Heart left ventricle (tissue), 16 donors: ENCODE measurements at places on chromosomes 7 and 10. TPM values are rescaled to one million over a fixed set of nuclear protein-coding genes. Genes with fewer than 3 reads are reported as not detected.
A peak's percentile ranks its signal among the peaks of the same experiment; 100 is the strongest.

- DNase-seq: no peak
Observed at GRCh38 chr10:48377751-48378530, 71.5 kb downstream of the MAPK8 start.

DNA sequence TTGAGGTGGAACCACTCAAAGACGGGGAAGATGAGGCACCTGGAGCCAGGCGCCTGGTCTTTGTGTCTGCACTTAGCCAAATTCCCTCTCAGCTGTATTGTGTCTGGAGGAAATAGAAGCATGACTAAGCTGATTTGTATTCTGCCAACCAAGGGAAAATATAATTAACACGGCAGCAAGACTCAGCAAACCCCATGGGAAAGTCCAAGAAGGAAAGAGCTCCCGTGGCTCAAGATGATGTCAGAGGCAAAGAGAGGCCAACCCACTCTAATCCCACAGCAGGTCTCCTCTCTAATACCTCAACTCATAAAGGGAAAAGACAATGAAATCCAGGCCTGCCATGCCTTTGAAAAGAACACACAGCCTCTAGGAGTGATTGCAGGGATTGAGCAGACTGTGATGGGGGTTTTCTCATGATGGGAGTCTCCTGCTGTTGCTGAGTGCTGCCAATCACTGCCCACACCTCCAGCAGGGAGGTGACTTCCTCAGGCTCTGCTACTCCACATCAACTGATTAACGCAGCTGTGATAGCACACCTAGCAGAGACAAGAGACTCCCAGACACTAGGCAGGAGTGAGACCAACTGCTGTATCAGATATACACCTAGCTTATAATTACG, 255.5 kb upstream of the C7orf33 start:
- DNase-seq: no peak

DNA sequence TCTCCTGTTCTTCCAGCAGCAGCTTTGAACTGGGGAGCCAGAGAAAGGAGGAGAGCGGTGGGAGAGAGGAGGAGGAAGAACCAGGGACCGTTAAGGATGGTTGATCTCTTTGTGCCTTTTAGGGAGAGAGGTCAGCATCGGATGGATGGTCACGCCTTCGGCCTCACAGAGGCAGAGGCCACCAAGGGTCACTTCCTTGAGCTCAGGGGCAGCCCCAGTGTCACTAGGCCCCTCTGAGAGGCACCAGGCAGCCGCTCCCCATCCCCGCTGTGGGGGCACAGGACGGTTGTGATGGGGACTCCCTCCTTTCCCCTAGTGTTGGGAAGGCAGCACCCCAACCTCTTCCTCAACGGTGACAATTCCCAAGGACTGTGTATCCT, 121.4 kb downstream of the DNAJB6 start:
- DNase-seq: no peak

DNA sequence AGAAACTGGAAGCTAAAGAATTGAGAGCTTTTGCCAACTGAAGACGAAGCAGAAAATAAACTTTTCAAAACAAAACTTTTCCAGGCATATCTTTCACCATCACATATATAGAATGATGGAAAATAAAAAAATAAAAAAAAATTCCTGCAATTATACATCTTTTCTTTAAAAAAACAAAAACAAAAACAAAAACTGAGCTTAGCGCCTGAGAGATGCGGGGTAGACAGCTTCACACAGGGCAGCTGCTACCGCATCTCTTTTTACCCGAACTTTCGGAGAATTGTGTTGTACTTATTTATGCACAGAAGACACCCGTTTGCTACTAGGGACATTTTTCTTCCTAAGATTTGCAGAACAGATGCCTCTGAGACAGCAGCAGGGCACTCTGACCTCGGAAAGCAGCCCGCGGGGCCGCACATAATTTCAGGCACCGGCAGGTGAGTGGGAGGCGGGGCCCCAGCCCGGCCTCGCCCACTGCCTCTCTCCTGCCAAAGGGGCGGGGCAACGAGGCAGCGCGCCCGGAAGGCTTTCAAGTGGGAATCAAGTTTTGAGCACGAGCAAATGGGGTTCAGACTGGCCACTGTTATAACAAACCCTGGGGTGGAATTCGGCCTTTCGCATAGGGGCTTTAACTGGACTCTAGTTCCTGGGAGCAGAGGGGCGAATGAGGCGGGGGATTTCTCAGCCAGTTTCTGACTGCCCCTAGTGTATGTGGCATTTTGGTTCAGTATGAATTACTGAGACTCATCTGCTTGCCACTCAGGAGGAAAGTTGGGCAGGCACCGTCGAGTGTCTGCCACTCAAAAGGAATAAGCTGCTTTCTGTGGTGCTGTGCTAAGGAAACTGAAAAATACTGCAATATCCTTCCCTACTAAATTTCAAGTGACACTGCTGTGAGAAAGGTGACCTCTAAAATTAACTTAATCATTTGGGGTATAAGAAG, 18.5 kb upstream of the FAM133B start:
- DNase-seq: no peak

- no peak for DNase-seq
Observed at GRCh38 chr10:70692043-70692603, 19.8 kb downstream of the ADAMTS14 start.

- no peak for DNase-seq
Observed at GRCh38 chr10:77319557-77319956, 318.1 kb downstream of the KCNMA1 start.

DNA sequence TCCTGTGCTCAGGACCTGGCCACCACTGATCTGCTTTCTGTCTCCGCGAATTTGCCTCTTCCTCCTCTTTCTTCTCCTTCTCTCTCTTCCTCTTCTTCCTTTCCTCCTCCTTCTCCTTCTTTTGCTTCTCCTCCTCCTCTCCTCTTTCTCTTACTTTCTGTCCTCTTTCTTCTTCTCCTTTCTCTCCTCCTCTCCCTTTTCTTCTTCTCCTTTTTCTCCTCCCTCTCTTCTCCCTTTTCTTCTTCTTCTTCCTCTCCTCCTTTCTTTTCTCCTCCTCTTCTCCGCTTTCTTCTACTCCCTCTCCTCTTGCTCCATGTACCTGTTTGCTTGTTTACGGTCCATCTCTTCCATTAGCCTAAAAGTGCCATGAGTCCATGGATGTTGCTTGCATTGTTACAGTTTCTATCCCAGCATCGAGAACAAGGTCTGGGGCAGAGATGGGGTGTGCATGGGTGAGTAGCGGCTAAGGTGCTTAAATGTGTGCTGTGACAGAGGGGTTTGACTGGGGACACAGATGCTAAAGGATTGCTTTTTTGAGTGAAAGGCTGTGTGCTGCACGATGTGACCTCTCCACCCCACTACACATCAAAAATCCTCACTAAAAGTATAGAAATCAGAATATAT, 7.7 kb downstream of the SH2D4B start:
- no peak for DNase-seq

- no peak for DNase-seq
Observed at GRCh38 chr7:94127026-94127425, 122.9 kb upstream of the BET1 start.

- no peak for DNase-seq
Observed at GRCh38 chr10:9158675-9159074, 1104.2 kb downstream of the GATA3 start.

- peak; percentile 79 for DNase-seq
Observed at GRCh38 chr7:105678811-105679495, 97.7 kb upstream of the EFCAB10 start.

GRCh38 chr10:61153771-61154170, 209.8 kb upstream of the RHOBTB1 start:
- no peak for DNase-seq

GRCh38 chr10:18649364-18649959, 1.9 kb downstream of the NSUN6 start:
- no peak for DNase-seq

- no peak for DNase-seq
Observed at GRCh38 chr7:122790591-122790990, 87.9 kb upstream of the RNF148 start.

- DNase-seq: no peak
Observed at GRCh38 chr10:74292871-74293427, 141.9 kb downstream of the ADK start.

DNA sequence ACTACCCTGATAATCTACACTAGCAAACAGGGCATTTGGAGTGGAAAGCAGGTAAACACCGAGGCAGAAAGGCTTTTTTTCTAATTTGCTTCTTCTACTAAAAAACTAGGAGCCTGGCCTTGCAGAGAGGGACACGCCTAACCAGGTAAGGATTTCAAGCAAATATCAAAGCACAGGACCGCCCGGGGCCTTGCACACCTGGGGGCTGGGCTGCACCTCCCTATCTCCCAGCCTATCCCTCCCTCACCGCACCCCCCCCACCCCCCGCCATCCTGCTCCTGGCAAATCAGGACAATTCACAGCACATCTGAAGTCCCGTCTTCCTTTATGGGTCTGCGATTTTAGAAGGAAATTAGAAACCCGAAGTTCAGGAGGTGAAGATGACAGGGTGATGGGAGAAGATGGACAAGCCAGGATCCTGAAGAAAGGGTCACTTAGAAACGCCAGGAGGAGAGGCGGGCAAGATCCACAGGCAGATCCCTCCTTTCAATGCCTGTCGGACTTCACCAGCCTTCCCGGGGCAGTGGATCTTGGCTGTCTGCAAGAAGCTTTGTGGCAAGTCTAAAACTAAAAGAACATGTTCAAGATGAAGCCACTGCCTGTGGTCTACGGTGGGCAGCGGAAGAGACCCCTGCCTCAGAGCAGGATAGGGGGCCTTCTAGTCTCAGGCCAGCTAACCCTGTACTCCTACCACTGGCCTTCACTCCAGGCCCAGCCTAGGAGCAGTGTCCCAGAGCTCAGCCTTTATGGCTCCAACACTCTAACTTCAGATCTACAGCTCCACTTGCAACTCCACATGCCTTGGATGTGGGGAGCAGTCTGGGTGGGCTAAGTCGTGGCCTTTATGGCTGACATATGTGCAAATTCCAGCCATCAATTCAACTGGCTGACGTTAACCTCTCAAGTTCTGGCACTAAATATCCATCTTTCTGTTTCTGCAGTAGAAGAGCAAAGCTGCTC, 43.9 kb downstream of the TNS3 start:
- no peak for DNase-seq

GRCh38 chr10:73865459-73866442, 8.6 kb downstream of the CAMK2G start:
- DNase-seq: peak; percentile 66

DNA sequence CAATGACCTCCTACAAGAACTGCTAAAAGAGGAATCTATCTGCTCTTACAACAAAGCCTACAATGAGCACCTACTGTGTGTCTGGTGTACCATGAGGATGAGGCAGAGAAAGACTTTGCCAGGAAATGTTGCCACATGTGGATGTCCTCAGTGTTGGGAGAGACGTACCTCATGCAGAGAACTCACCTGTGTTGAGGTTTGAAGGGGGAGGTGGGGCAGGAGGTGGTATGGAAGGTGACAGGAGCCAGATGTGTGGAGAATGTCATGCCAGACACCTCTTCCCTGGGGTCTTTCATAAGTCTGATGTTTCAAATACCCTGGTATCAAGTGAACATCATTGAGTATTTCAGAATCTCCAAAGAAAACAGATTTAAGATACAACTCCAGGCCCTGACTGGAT, 220.1 kb upstream of the RNF32 start:
- no peak for DNase-seq

GRCh38 chr7:134834689-134835462, 55.4 kb downstream of the CALD1 start:
- DNase-seq: peak; percentile 63

GRCh38 chr7:87448388-87448787, 27.1 kb downstream of the ABCB4 start:
- DNase-seq: no peak

GRCh38 chr7:120723465-120724385, 134.2 kb downstream of the TSPAN12 start:
- DNase-seq: no peak

GRCh38 chr7:33619264-33619663, 286.1 kb upstream of the BMPER start:
- DNase-seq: no peak

GRCh38 chr10:24721229-24722106, 2.2 kb downstream of the ARHGAP21 start:
- peak; percentile 68 for DNase-seq

DNA sequence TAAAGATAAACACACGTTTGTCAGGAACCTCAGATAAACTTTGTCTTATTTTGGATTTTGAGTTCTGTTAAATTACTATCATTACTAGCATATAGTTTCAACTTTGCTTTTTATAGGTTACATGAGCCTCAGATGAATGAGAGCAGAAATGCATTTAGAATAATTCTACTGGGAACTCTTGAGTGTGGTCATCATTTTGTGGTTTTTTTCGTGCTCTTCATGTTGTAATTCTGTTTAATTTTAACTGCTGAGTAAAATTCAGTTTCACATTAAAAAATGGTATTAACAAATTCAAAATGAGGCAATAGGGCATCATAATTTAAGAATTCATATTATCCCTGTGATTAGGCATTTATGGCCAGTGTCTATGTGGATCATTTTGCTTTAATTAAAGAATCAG, 72.9 kb downstream of the GNAI1 start:
- no peak for DNase-seq

DNA sequence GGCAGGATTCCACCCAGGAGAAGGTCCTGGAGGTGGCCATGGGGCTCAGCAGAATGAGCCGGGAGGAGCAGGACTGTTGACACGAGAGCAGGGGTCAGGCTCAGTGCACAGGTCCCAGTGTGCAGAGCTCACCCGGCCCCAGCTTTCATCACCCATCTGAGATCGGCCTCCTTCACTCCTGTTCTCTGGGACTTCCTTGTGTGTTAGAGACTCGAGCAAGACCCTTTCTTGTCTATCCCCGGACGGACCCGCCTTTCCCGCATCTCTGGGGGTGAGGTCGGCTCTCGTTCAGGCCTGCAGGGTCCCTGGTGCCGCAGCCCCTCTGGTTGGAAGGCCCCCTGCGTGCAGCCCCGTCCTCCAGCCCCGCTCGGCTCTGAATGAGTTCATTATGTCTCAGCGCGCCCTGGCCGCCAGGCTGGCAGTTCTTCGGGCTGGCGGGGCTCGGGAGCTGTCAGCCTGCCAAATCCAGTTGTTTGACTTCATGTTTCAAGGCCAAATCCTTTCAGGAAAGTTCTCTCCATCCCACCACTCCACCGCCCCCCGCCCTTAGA, 127.9 kb downstream of the LHPP start:
- no peak for DNase-seq

The NPSR1 gene
- total RNA-seq: not detected

The GBX1 gene
- total RNA-seq: 0.29 TPM

The ARL5B gene
- total RNA-seq: 9.6 TPM

The SPDYE6 gene
- total RNA-seq: not detected

The OR2A42 gene
- not detected for total RNA-seq

The BMPER gene
- 0.62 TPM for total RNA-seq

The DYDC2 gene
- total RNA-seq: not detected

The FAM237B gene
- not detected for total RNA-seq

The PTPRE gene
- 13.9 TPM for total RNA-seq

The LIPN gene
- not detected for total RNA-seq

The UBE2H gene
- total RNA-seq: 112 TPM

The TMEM229A gene
- total RNA-seq: not detected

The SDK1 gene
- 2.7 TPM for total RNA-seq

The GPR141 gene
- total RNA-seq: 5.2 TPM

The GSTK1 gene
- total RNA-seq: 195 TPM

The ZNF467 gene
- total RNA-seq: 6.0 TPM

The SAMD9L gene
- 5.1 TPM for total RNA-seq

The LBX1 gene
- total RNA-seq: not detected

The JAKMIP3 gene
- 3.1 TPM for total RNA-seq
